A172 (cell line): ENCODE measurements at places on chromosomes 6 and 20. TPM values are rescaled to one million over a fixed set of nuclear protein-coding genes. Genes with fewer than 3 reads are reported as not detected.

DLK2 gene
- 0.81 and 3.0 TPM in 2 replicates for total RNA-seq

CTAGE9 gene
- not detected in 2 replicates for total RNA-seq

ADTRP gene
- total RNA-seq = 1.9 and 3.9 TPM in 2 replicates

- DNase-seq = no peak
Observed at GRCh38 chr6:66851930-66852329, 1144.9 kb upstream of the EYS start.
